Stimulated activated naive CD4-positive, alpha-beta T cell treated with Interleukin-2 at 50 U/mL for 16 hours (primary cell): ENCODE measurements at places on chromosomes 5 and 9.
A peak's percentile ranks its signal among the peaks of the same experiment; 100 is the strongest.

DNA sequence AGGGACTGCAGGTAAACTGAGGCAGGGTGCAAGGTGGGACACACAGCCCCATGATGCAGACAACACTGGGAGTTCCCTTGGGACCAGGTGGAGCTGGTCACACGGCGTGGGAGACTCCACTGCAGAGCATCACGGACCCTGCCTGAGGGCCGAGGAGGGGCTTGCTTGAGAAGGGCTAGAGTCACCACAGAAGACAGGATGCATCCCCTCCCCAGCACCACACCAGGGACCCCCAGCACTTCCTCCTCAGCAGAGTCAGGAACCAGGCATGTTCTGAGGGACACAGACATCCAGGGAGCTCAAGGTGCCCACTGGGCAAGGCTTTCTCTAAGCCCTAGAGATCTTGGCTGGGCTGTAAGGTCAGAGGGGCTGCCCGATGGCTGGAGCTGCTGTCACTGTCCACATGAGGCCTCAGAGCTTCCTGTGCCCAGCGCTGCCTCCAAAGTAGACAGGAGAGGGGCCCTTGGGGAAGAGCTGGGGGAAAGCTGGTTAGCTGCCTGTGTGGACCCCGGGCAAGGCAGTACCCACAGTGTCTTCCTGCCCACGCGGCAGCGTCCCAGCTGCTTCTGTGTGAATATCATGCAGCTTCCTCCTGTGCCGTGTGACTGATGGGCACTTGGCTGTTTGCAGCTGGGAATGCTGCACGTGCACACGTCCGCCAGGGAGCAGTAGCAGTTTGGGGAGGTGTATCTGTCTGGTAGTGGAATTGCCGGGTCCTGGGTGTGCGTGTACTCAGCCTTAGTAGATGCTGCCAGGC is 176.6 kb downstream of the CACNA1B start:
- no peak for DNase-seq

DNA sequence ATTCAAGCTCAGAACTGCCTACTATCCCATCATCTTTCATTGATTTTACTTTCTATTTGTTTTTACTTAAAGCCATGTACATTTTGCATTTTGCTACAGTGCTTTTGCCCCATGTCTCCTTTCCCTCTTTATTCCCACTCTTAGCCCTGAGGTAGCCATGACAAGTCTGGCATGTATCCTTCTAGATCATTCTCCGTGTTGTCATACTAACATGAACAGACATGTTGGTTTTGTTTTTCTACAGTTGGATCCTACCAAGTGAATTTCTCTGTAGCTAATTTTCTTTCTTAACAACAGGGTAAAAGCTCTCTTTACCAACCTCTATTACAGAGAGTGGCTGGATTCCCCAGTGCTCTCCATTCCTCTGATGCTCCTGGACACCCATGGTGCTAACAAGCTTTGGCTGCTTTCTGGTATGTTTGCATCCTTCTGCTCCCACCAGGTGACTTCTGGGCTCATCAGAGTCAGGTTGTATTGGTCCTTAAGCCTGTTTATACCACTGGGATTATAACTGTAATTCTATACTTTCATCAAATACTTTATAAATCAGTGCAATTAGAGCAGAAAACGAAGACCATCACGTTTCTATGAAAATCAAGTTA is 38.8 kb upstream of the BOD1 start:
- DNase-seq = no peak

- DNase-seq = no peak
These were observed 36.3 kb downstream of the TRIO start for GRCh38 chr5:14179446-14179845.

GRCh38 chr9:86754581-86755560 is 192.4 kb downstream of the GAS1 start:
- DNase-seq = no peak

DNA sequence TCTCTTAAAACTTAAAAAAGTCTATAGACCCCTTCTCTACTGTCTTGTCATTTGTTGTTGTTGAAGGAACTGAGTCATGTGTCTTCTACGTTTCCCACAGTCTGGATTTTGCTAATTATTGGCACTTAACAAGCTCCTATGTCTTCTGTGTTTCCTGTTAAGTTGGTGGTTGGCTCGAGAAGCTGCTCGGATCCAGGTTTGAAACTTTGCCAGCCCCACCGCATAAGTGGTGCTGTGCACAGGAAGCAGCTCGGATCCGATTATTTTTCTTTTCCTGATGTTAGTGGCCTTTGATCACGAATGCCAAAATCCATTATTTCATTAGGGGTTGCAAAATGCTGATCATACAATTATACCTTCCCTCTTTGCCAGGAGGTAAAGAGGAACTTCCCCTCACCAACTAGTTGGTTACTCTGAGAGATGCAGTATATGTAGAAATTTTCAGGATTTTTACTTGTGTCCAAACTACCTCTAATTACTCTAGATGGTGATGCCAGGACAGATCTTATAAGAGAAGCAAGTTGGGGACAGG is 186.5 kb downstream of the NSG2 start:
- no peak for DNase-seq

GRCh38 chr5:126339215-126339805 is 83.9 kb upstream of the GRAMD2B start:
- no peak for DNase-seq

GRCh38 chr5:172971482-172971881 is 12.1 kb upstream of the ATP6V0E1 start:
- no peak for DNase-seq

DNA sequence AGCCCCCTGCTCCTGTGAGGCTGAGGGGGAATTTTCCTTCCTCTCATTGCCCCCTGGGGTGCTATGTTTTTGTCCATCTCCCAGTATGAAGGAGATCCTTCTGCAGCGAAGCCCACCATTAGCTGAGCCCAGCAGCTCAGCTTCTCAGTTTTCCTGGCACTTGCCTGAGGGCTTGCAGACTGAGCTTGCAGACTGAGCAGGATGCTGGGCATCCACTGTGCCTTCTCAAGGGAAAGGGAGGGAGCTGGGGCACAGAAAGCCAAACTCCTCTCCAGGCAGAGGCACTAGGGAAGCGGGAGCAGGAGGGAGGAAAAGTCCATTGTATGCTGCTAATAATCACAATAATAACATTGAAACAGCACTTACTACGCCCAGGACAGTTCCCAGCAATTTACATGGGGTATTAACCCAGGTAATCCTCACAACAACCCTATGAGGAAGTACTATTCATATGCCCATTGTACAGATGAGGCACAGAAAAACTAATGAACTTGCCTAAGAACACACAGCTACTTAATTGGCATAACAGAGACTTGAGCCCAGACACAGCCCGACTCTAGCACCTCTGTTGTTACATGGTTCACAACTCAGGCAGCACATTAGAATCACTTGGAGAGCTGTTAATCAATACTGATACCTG is 86.9 kb upstream of the SSBP2 start:
- DNase-seq = no peak

GRCh38 chr5:5126444-5126843 is 13.7 kb upstream of the ADAMTS16 start:
- DNase-seq = no peak

DNA sequence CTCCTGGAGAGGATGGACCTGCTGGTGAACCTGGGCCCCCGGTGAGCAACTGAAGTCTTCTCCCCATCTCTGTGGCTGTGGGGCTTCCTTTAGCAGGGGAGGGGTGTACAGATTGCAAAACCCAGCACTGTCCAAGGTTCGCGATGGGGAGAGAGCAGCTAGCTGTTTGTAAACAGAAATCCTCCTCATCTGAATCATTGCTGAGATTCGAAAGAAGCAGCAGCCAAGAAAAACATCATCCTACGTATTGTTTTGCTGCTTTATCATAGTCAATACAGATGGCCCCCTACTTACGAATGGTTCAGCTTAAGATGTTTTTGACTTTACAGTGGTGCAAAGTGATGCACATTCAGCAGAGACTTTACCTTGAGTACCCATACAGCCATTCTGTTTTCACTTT is 80.0 kb upstream of the TGFBR1 start:
- no peak for DNase-seq

DNA sequence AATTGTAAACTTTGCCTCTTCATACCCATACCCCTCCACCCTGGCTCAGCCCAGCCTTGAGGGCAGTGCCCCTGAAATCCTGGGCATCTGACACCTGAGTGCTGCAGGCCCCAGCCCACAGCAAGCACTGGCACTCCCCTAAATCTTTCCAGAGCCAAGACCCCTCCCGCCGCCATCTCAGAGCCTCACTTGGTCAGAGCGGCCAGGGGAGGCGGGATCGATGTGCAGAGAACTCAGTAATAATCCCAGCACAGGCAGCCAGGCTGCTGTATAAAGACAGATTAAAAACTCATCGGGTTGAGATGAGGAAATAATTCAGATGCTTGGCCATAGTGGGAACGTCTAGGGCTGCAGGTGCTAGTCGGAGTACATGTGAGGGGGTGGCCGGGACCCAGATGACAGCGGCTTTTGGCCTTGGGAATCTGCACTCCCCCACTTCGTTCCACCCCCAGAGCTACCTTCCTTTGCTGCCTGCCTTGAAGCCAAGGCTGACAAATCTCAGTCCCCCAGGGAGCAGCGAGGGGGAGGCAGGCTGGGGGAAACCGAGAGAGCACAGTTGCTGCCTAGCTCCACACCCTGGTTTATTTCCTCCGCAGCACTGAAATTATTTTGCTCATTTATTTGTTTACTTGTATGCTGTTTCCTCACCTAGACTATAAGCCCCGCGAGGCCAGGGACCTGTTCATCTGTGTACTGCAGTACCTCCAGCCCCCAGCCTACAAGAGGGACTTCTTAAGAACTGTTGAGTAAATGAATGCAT is 19.5 kb upstream of the ARAP3 start:
- DNase-seq = peak; percentile 7

- no peak for DNase-seq
These were observed 45.2 kb downstream of the UBE2QL1 start for GRCh38 chr5:6493681-6494454.

GRCh38 chr5:109450129-109450877 is 40.5 kb upstream of the PJA2 start:
- no peak for DNase-seq

GRCh38 chr9:37369671-37370070 is 52.8 kb upstream of the GRHPR start:
- DNase-seq = no peak
